Stimulated activated CD8-positive, alpha-beta memory T cell treated with anti-CD3 and anti-CD28 coated beads, Interleukin-7, amount 100 ng/mL, for 24 hours (primary cell): ENCODE measurements at places on chromosomes 12 and 14.

DNA sequence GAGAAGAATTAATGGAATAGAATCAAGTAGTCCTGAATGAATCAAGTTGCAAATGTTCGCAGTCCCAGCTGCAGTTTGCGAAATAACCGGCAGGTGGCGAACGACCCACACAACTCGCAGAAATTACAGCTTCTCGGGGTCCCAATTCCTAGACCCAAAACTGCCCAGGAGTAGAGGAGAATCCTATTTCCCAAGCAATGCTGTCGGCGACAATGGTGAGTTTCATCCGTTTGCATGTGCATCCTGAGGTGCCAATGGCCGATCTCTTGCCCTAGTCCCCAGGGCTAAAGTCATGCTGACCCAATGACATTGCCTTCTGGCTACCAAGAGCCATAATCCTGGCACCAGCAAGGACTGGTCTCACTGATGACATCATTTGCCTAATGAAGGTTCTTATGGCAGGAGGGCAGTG is 8.5 kb upstream of the ASCL1 start:
- DNase-seq: peak; percentile 44

DNA sequence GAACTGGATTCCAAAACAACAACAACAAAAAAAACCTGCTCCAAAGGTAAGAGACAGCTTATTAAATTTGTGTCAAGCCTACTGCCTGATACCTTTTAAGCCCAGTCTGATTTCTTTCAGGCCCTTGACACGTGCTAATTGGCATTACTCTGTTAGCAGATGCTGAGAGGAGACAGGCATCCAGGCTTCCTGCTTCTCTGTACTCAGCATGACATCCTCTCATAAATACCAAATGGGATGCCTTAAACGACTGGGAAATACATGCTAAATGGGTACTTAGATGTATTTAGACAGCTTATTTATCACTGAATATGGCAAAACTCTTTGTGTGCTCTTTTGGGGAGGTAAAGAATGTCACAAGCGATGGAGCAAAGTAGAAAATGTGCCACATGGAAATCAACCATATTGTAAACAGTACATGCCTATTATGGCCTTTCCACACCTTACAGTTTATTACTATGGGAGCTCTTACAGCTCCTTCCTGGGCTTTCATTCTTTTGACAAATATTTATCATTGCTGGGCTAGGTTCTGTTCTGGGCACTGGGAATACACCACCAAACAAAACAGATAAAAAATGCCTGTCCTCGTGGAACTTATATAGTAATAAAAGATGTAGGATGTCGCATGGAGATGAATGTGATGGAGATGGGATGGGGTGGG is 11.5 kb upstream of the PCED1B start:
- no peak for DNase-seq

- no peak for DNase-seq
These were observed 6.9 kb downstream of the ATP2B1 start for GRCh38 chr12:89701606-89702206.

GRCh38 chr14:95697764-95698163 is 11.5 kb downstream of the TCL1B start:
- no peak for DNase-seq

DNA sequence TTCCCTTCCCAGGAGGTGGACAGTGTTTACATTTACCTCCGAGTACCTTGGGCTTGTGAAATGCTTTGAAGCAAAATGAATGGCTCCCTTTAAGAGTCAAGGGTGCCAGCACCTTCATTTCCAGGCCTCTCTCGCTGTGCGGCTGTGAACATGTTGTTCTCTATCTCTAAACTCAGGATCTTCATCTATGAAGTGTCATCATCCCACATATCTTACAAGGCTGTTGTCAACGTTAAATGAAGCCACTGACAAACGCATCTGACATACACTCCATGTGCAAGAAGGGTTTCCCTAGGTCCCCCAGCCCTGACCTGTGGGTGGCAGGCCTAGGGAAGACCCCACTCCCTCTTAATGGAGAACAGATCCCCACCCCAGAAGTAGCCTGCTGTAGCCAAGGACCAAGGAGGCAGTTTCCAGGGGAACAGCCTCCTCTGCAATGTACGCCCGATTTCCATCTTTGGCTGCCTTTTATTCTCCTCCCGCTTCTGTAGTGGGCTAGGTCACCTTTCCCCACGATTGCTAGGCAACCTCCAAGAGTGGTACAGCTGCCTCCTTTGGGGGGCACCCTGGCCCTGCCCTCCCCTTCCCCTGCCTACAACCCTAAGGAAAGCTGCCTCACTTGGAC is 7.6 kb downstream of the ACTN1 start:
- DNase-seq: no peak

- no peak for DNase-seq
These were observed 14.1 kb downstream of the PYROXD1 start for GRCh38 chr12:21451529-21451928.

- no peak for DNase-seq
These were observed 80.8 kb downstream of the PRIMA1 start for GRCh38 chr14:93707475-93707874.

GRCh38 chr12:107963635-107964034 is 165.5 kb upstream of the WSCD2 start:
- no peak for DNase-seq

GRCh38 chr14:77763978-77764377 is 3.0 kb upstream of the SNW1 start:
- DNase-seq: no peak

DNA sequence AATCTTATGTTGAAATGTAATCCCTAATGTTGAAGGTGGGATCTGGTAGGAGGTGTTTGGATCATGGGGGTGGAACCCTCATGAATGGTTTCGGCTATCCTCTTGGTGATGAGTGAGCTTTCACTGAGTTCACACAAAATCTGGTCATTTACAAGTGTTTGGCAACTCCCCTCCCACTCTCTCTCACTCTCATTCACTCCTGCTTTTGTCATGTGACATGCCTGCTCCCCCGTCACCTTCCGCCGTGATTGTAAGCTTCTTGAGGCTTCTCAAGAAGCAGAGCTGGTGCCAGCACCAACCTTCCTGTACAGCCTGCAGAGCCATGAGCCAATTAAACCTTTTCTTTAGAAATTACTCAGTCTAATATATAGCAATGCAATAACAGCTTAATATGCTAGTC is 245.4 kb downstream of the BMP4 start:
- no peak for DNase-seq

DNA sequence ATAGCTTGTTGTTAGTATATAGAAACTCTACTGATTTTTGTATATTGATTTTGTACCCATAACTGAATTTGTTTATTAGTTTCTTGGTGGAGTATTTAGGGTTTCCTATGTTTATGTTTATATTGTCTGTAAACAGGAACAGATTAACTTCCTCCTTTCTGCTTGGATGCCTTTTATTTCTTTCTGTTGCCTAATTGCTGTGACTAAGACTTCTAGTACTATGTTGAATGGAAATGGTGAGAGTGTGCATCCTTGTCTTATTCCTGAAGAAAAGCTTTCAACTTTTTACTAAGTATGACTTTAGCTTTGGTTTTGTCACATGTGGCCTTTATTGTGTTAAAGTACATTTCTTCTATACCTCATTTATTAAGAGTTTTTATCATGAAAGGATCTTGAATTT is 20.9 kb downstream of the FBXW8 start:
- no peak for DNase-seq

GRCh38 chr12:6640497-6640896 is 4.7 kb upstream of the LPAR5 start:
- DNase-seq: no peak

GRCh38 chr12:124727264-124727800 is 136.3 kb downstream of the SCARB1 start:
- DNase-seq: no peak

DNA sequence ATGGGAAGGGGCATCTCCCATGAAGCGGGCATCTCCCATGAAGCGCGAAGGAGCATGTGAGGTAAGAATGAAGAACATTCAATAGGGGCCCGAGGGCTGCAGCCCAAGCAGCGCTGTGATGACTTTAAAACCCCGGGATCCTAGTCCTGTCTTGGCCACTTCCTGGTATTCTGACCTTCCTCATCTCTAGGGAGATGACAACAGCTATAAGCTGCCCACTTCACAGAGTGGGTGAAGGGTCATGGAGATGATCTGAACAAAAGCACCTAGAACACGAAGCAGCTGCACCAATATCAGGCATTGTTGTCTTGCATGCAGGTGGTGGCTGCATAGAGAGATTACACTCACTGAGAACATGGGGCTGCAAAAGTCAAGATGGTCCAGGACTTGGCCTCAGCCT is 64.5 kb downstream of the SPTB start:
- no peak for DNase-seq

- no peak for DNase-seq
These were observed 123.9 kb downstream of the ADAMTS20 start for GRCh38 chr12:43428088-43428600.

- no peak for DNase-seq
These were observed 52.9 kb downstream of the PEBP1 start for GRCh38 chr12:118188690-118189371.

DNA sequence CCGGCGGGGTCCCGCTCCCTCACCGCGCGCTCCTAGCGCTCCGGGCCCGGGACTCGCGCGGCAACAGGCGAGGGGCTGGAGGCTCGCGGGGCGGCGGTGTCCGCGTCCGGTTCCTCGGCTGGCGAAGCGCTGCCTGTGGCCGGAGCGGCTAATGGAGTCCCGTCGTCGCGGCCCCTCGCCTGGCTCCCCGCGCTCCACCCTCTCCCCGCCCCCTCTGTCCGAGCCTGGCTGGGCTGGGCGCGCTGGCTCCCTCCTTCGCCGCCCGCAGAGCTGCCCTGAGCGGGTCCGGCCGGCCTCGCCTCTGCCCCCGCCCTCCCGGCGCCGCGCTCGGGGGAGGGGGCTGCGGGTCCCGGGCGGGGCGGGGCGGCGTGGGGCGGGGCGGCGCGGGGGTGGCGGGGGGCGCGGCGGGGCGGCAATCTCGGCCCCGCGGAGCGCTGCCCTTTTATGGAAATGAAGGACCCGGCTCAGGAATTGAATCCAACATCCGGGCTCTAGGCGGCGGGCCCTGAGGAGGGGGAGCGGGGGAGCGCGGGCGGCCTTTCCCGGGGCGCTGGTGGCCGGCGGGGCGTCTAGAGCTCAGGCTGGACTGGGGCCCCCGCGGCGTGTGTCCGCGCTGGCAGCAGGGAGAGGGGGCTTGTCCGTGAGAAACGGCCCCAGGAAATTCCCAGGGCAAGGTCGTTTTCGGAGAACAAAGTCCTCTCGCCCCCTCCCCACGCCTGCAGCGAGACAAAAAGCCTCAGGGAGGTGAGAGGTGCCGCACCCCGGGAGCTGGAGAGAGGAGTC is at the start of gene FERMT2:
TSS of gene FERMT2 (minus strand) at position 153 of the 783 bp plus-strand sequence. CDS start 482 bp downstream, outside the sequence.
- no peak for DNase-seq

- no peak for DNase-seq
These were observed 3.9 kb upstream of the SYNE3 start for GRCh38 chr14:95520346-95520745.

DNA sequence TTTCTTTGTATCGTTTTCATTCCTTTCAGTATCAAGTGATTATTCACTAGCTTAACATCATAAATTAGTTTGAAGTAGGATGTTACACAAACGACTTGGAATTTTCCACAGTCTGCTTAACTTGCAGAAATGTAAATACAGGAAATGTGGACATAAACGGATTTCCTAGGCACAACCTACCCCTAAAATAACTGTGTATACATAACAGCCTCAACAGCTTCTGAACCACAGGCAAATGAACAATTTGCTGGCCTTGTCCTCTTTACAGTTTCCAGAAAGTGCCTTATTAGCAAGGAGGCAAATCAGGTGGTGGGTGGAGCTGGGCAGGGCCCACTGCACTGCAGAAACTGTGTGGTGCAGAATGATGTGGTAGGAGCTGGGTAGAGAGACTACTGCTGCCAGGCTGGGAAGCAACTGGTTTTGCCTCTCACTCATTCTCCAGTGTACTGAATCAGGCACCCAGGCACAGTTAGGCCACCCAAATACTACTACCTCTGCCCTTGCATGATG is 14.1 kb downstream of the DRAM1 start:
- no peak for DNase-seq

DNA sequence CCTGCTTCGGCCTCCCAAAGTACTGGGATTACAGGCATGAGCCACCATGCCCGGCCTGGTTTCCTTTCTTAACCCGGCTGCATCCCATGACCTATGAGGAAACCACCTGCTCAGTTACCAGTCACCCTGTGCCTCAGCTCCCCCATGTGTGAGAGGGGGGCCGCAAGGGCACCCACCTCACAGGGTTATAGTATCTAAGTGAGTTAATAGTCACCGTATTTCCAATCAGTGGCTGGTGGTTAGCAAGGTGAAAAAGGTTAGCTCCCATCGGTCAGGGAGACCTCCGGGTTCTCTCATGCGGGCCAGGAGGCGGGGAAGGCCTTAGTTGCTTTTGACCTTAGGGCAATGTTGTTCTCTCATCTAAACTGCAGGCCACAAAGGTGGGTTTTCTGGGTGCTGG is 6.7 kb downstream of the LRP1 start:
- DNase-seq: no peak
